ENCODE measurements at places on chromosomes 1 and 21.
A peak's percentile ranks its signal among the peaks of the same experiment; 100 is the strongest.

DNA sequence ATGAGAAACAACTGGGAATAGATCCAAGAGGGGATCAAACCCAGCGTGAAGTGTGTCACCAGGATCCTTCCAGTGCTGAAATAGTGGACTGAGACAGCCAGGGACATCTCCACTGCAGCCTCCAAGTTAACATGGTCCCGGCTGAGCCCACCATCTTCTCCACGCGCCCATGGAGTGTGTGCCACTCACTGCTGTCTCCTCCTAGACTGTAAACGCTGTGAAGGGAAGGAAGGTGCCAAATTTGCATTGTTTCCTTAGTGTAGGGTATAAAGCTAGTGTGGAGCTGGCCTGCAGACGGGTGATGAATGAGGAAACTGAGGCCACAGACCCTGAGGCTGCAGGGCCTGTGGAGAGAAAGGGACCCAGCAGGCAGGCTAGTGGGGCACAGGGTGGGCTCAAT is 183.6 kb downstream of the FOXD2 start:
- DNase-seq = no peak

DNA sequence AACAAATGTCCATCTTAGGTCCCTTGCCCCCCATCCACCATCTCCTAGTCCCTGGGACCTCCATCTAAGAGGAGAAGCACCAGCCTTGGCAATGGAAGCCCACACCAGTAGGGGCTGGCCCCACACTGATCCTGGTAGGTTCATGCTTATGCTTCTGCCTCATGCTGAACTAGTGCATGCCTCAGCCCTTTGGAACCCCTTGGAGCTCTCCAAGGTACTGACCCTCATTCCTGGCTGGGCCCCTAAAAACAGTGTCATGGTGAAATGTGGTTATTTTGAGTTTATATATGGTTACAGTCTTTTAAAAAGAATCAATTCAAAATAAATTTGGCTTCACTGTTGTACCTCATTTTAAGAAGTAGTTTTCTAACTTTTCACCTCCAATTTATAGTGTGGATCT is 108.3 kb downstream of the HIVEP3 start:
- DNase-seq = peak; percentile 11

- no peak for DNase-seq
These were observed 176.5 kb downstream of the PBX1 start for GRCh38 chr1:164735315-164736052.

GRCh38 chr1:225944387-225944786 is 3.4 kb upstream of the LEFTY2 start:
- no peak for DNase-seq

GRCh38 chr1:32398401-32398800 is 4.2 kb upstream of the BSDC1 start:
- DNase-seq = no peak

GRCh38 chr1:237353918-237354317 is 311.9 kb downstream of the RYR2 start:
- DNase-seq = no peak

- no peak for DNase-seq
These were observed 7.6 kb downstream of the CYP4X1 start for GRCh38 chr1:47031059-47031458.

- no peak for DNase-seq
These were observed 2.7 kb downstream of the DAB1 start for GRCh38 chr1:57420981-57421785.

DNA sequence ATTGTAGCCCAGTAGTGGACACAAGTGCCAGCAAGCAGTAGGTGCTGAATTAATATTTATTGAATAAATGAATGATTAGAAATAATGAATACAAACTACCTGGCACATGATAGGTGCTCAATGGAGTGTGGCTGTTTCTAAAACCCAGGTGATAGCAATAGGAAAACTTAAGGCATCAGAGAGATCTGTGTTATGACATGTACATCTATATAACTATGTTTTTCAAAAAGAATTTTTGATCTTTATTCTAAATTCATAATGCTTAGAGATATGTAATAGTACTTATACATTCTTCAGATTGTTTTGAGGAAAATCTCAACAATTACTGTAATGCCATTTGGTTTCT is 5.0 kb downstream of the GADD45A start:
- DNase-seq = no peak

- no peak for DNase-seq
These were observed 16.4 kb downstream of the RNF220 start for GRCh38 chr1:44421446-44421884.

DNA sequence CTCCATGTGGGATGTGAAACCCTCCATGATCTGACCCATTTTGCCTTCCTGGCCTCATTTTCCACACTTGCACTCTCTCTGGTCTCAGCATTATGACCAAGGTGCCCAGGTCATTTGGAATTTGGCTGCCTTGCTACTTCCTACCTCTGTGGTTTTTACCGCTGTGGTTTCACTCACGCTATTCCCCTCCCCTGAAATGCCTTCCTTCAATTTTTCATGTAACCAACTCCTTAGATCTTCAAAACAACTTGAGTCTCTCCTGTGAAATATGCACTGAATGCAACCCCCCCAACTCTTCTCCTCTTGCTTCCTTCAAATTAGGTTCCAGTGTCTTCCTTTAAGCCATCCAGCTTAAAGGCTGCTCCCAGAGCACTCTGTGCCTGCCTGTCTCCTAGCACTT is 50.1 kb downstream of the PHC2 start:
- DNase-seq = no peak

DNA sequence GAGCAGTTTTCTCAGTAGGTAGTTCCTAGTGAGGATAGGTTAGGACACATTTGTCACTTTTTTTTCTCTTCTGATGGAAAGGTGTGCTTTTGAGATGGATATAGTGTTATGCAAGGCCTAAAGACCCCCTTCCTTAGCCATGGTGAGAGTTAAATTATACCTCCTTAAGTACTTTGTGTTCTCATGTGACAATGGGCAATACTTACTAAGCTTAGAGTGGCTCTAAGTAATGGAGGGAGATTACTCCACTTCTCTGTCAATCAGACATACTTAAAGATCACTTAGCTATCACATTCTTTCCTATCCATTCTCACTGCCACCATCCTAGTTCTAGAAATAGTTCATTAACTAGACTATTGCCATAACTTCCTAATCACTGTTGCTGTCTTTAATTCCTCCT is 265.6 kb downstream of the PBX1 start:
- DNase-seq = no peak

DNA sequence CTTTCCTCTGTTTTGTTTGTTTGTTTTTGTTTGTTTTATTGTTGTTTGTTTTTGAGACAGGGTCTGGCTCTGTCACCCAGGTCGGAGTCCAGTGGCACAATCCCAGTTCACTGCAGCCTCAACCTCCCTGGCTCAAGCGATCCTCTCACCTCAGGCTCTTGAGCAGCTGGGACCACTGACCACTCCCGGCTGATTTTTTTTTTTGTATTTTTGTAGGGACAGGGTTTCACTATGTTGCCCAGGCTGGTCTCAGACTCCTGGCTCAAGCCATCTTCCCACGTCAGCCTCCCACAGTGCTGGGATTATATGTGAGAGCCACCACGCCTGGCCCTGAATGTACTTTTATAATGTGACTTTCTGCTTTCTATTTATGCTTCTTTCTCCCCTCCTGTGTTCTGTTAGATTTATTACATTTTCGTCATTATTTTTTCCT is 5.0 kb upstream of the CALML6 start:
- DNase-seq = no peak

DNA sequence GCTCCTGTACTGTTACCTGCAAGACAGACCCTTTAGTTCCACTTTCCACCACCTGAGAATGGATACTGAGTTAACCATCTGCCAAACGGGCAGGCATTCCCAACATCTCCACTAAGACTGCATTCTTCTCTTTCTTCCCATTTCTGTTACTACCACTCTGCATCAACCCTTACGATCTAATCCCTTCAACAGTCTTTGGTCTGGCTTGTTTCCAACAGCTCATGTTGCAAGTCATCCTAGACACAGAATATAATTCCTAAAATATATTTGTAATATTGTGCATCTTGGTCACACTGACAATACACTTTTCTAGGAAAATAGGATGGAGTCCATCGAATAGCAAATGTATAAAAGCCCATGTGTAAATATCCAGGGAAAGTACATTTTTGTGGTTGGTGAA is 166.7 kb downstream of the SIPA1L2 start:
- DNase-seq = no peak

- DNase-seq = no peak
These were observed 13.2 kb upstream of the CSF1 start for GRCh38 chr1:109897259-109897955.

- no peak for DNase-seq
These were observed 34.7 kb upstream of the C1orf115 start for GRCh38 chr1:220655509-220655908.

DNA sequence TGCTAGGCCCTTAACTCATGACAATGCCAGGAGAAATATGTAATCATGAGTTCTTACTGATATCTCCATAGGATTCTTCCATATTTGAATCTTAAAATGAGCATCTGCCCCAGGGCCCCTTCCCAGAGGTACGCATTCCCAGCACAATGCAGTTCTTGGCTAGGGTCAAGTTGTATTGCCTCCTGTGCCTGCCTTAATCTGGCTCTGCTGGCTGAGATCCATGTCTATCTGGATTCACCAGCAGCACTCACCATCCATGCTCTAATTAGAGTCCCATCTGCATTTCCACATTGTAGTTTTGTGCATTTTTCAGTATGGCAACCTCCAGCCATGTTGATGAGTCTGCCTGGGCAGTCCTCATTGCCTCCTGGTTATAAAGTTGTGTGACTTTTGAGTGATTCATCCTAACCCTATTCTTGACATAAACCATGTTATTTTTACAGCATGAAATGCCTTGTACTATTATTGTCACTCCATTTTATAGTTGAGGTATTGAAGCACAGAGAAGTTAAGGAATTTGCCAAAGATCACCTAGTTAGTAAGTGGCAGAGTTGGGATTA is 55.9 kb downstream of the CAMSAP2 start:
- DNase-seq = no peak

DNA sequence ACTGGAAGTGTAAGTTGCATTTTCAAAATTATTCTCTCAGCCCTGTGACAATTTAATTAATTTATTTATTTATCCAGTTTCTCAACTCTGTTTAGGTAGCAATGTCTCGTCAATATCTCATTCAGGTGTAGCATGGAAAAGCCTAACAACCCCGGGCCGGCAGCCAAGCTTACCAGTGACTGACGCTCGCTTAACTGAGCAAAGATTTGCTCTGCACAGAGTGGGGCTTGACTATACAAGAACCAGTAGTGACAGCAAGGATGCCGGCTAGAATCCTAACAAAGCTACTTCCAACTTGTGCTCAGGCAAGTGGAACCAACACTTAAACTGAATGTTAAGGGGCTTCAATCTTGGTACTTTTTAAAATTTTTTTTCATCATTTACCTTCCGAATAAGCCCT is 80.9 kb upstream of the ESRRG start:
- DNase-seq = no peak

DNA sequence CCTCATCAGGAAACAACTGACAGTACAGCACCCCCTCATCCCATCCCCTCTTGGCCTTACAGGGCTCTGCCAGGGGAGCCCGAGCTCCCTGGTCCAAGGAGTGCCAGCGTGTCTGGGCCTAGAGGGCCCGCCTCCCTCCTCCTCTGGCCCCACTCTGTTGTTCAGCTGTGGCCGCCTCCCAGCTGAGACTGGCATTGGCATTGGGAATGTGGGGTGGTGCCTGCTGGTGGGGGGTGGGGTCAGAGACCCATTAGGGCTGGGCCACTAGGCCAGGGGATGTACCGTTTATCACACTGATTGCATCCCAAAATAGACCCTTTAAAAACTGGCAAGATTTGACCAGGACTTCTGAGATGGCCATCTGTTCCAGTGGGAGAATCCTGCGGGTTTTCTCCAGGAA is 1.4 kb downstream of the LDLRAP1 start:
- no peak for DNase-seq

- DNase-seq = no peak
These were observed 101.1 kb downstream of the NPHP4 start for GRCh38 chr1:5891137-5891536.

- no peak for DNase-seq
These were observed 36.1 kb upstream of the KHDRBS1 start for GRCh38 chr1:31977385-31978131.

Data from stimulated activated CD8-positive, alpha-beta memory T cell treated with anti-CD3 and anti-CD28 coated beads, Interleukin-12 subunit alpha, Interleukin-12 subunit beta, amount 100 ng/mL, for 1 hour (primary cell).